Left ventricle myocardium inferior (tissue), 1 donor: ENCODE measurements at places on chromosomes 5 and 9.

- no peak for DNase-seq
Observed at GRCh38 chr5:57191163-57191562, 17.3 kb downstream of the GPBP1 start.

- no peak for DNase-seq
Observed at GRCh38 chr9:5549658-5550650, 39.6 kb downstream of the PDCD1LG2 start.

DNA sequence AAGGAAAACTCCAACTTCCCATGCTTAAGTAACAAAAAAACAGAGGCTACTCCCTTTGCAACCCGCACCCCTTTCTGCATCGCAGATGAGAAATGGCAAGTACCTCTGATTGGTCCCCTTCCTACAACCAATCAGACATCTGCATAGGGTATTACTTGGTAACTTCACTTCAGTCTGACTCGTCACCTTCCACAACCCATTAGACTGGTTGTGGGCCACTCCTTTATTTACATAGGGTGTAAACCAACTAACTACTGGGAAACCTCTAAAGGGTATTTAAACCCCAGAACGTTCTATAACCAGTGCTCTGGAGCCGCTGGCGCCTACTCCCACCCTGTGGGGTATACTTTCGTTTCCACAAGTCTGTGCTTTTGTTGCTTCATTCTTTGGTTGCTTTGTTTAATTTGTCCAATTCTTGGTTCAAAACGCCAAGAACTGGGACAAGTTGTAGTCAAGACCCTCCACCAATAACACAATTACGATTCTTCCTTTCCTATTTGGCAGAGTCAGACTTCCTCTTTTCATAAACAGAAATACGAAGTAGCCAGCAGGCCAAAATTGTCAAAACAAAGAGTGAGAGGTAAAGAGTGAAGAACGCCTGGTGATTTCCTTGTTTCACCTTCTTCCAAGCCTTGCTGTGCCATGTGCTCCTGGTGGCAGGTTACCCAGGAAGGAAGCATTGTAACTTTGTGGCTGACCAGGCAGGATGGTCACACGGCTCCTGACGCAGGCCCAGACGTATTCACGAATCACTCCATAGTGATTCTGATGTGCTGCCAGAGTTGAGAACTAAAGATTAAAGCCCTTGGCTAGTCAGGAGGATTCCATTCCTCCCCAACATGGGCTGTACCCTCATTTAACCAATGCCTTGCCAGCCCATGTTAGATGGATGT, 477.4 kb downstream of the ARHGEF28 start:
- no peak for DNase-seq

GRCh38 chr9:69805962-69806515, 14.6 kb upstream of the CFAP95 start:
- peak; percentile 22 for DNase-seq

- DNase-seq, result no peak
Observed at GRCh38 chr5:154335065-154335448, 110.7 kb upstream of the SAP30L start.

DNA sequence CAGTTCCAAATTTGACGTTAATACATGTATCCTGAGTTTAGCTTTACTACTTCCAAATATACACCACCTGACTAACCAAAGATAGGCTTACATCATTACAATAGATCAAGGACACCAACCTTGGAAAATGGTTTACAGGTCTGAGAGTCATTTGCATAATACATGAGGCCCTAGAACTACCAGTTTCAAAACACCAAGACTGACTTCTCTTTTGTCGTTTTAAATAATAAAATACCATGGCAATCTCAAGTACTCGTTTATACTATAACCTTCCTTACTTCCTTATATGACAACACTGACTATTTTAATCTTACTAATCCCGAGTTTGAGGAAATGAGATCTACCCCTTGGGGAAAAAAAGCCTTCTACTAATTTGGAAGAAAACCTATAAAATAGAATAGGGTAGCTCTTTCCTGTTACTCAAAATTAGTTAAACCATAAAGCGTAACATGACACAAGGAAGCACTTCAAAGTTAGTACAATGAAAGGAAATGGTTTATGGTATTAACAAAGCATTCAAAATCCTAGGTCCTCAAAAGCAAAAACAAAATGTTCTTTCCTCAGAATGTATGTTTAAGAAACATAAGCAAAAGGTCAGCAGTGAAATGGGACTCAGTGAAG, 42.1 kb downstream of the UBQLN1 start:
- no peak for DNase-seq

DNA sequence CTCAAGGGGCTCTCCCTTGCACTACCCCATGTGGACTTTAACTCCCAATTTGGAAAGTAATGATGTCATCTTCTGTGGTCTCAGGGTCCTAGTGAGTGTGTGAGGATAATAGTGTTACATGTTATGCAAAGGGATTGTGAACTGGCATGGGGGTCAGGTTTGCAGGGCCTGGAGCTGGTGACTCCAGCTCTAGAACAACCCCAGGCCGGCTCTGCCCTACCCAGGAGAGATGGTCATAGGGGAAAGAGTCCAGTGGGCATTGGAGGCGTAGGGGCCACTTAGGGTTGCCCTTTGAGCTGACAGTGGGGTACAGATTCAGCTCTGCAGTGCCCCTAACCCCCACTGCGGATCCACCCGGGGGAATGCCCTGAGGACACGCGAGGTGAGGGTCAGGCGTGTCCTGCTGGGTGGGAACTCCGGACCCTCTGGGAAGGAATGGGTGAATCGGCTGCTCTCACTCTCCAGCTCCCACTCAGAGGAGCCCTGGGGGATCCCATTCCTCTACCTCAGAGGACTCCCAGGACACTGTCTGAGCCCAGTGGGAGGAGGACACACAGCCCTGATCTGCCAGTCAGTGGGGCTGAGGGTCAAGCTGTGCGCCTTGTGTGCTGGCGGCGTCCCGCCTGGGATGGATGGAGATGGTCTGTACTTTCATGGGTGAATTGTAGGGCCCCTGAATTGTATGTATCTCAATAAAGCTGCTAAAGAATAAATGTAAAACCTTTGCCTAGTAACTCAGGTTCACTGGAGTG, 2.5 kb upstream of the NKD2 start:
- DNase-seq, result peak; percentile 12

GRCh38 chr5:56012281-56012963, 17.7 kb upstream of the IL6ST start:
- peak; percentile 22 for DNase-seq

- peak; percentile 35 for DNase-seq
Observed at GRCh38 chr9:88533951-88534455, 975 bp upstream of the NXNL2 start.

DNA sequence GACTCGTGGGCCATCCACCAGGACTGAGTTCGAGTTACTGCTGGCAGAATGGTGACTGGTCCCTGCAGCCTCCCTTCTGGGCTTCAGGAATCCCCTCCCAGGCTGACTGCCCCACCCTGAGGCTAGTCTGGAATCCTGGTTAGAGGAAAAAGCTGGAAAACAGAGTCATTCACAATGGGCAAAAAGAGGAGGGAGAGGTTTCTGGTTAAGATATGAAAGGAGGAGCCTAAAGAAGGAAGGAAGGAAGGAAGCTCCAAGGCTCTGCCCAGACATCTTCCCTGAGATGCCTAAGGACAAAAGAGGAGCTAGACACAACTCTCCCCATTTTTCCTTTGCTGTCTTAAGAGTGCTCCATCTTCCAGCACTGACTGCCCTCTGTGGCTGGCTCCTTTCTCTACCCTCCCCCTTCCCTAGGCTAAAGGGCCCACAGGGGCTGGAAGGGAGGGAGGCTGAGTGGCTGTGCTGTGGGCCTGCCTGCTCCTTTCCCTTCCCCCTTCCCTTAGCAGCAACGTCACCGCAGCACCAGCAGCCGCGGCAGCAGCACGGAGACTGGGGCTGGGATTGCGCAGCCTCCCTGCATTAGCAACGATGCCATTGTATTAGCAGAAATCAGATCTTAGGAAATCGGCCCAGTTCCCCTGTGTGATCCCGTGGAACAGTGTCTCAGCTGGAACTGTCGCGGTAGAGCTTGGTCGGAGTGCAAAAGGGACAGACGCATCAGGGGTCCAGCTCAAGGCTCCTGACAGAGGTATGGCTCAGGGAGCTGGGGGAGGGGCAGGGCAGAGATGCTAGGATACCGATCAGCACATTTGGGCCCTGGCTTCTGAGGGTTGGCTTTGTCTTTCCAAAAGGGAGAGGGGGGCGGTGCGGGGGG, 48.7 kb downstream of the RUSC2 start:
- DNase-seq, result peak; percentile 74

DNA sequence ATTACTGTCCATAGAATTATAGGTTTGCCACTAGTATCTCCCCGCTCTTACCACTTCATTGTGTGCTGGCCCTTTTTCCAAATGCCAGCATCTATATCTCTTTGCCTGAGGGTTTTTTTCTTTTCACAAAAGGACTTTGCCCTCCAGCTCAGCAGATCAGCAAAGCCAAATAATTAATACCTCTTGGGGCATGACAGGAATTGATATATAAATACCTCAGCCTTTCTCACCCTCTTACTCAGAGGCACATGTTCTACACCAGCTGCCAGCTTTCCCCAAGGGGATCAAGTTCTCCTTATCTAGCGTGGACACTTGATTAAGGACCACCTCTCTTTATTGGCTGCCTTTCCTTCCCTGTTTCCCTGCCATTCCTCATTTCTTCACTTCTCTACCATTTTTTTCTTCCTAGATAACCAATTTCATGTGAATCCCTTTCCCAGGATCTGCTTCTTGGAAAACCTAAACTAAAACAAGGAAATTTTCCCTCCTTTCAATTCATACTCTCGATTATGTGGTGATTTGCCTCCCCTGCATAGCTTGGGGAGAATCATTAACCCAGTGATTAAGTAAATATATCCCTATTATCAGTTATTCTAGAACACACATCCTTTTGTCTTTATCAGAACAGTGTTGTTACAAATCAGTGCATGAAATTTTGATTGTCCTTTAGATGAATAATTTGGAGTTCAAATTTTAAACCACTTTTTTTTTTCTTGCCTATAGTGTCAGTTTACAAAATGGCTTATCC, 6.9 kb upstream of the NUDT12 start:
- no peak for DNase-seq

- no peak for DNase-seq
Observed at GRCh38 chr5:96209829-96210228, 223.2 kb downstream of the PCSK1 start.

DNA sequence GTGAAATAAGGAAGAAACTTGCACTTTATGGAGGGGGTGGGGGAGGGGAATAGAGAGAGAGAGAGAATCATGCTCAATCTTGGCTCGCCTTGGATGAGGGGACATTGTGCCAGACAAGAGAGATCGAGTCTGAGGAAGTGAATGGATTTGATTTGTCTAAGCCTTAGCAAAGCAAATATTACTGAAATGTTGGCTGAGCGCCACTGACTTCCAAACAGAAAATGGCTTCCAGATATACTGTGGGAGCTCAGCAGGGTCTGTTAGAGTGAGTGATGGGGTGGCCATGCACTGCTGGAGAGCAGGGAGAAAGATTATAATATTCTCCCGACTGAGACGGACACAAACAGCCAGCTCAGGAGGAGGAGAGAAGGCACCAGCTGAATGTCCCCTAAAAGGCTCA, 34.5 kb downstream of the BRINP1 start:
- DNase-seq, result no peak

GRCh38 chr9:121362813-121363621, 7.0 kb downstream of the STOM start:
- no peak for DNase-seq

DNA sequence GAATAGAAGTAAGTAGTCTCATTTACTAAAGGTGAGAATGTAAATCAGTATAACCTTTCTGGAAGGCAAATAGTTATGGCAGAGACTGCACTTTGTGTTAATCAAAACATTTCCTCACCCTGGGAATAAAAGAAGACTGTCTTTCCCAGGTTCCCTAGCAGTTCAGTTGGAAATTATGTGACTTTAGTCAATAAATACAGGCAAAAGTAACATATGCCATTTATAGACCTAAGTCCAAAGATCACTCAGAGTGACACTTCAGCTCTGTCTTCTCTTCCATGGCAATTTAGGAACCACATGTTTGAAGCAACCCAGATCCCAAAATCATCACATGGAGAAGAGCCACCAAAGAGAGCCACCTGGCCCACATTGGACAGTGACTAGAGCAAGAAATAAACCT, 160.7 kb upstream of the SV2C start:
- no peak for DNase-seq

- DNase-seq, result no peak
Observed at GRCh38 chr5:94856257-94856800, 237.9 kb downstream of the SLF1 start.

DNA sequence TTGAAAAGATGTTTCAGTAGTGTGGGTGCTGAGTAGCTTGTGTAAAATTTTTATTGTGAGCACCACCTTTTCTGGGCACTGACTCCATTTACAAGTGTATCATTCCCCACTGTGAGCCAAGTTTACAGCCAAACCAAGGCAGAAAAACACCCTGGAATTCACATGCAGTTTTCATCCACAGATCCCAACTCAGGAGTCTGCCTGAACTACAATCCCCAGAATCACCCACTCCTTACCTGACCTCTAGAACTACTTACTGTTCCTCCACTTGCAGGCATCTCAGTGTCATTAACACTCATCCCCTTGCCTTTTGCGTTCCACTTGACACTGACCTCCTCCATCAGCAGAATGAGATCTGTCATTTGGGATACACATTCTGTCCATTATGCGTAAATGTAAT, 2042.6 kb upstream of the CDH6 start:
- no peak for DNase-seq

DNA sequence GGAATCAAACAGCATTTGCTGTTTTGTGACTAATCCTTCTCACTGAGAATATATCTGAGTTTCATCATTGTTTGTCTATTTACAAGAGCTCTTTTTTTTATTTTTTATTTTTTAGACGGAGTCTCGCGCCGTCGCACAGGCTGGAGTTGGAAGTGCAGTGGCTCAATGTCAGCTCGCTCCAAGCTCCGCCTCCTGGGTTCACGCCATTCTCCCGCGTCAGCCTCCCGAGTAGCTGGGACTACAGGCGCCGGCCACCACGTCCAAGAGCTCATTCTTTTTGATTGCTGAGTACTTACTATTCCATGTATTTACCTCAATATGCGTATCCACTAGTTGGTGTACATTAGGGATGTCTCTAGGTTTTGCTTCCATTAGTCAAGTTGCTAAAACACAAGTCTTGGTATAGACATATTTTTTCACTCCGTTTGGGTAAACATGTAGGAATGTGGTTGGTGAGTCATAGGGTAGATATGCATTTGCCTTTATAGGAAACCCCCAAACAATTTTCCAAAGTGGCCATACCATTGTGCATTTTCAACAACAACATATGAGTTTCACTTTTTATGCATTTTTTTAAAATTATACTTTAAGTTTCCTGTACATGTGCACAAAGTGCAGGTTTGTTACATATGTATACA, 1005.0 kb upstream of the CDH10 start:
- DNase-seq, result no peak
